Endothelial cell (in vitro differentiated cells): ENCODE measurements at places on chromosomes 6 and 20.

DNA sequence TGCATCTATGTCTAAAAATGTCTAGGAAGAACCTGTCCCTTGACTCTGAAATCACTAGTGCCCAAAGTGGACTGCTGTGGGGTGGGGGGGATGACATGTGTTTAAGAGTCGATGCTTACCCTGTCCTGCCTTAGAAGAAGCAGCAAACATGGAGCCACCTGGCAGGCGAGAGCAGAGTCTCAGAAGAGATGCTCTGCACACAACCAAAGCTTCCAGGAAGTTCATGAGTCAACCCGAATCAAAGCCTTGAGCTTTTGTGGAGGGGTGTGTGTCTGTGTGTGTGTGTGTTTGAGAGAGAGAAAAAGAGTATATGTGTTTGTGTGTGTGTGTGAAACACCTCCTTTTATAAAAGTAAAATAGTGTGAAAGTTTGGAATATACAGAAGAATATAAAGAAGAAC lies 269.9 kb downstream of the ALDH8A1 start:
- no peak for DNase-seq

DNA sequence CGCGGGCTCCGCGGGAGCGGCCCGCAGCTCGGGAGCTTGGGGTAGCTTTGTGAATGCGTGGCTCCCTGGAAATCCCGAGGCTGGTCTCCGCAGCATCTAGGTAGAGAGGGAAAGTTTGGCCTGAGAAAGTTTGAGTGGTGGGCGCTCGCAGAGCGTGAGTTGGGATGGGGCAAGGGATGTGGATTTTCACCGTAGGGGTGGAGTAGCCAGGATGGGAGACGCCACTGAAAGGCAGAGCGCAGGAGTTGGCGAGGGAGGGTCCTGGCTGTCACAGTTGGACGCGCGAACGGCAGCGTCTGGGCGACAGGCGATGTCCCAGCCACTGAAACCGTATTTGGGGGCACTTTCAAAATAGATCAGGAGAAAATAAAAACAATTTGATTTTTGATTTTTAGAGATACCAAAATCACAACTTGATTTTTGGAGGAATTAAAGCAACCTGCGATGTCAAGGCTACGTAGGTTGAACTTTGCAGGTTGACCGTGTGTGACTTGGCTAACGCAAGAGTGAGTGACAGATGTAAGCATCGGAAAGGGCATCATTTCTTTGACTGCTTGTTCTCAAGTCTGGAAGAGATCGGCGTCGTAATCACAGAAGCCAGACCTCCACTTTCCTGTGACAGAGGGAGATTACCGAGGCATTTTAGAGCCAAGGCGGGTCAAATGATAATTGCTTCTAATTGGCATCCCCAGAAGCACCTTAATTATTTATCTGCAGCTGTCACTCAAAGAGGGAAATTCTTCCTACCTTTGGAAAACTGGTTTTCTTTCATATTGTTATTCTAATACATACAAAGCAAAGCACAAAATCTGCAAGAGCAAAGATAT lies 646 bp downstream of the HEY2 start:
- peak; percentile 35 for DNase-seq

DNA sequence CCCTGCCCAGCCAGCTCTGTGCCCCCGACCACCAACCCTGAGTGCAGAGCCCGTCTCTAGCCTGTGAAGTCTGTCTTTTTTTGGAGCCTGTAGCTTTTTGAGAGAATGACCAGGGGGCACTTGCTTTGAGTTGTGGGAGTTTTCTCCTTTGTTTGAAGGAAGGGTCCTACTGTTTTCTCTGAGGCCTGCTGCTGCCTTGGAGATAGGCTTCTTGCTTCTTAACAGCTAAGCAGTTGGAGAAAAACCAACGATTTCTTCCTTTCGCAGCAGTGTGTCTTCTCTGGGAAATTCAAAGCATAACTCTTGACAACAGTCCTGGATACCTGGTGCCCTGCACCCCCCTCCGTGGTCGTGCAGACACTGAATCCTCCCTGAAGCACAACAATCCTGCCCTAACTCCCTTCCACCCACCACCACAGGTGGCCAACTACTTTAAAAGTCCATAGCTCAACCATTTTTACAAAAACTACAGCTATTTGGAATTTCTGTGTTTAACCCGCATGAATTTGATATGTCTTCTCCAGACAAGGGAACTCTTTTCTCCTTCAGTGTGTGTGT lies 61.0 kb downstream of the FAM50B start:
- no peak for DNase-seq

- no peak for DNase-seq
These were observed 99.7 kb downstream of the TULP4 start for GRCh38 chr6:158411998-158412397.

GRCh38 chr6:106732376-106732940 lies 103.1 kb downstream of the QRSL1 start:
- DNase-seq, result no peak
